Motor neuron (in vitro differentiated cells): ENCODE measurements at places on chromosomes 7 and 10. TPM values are rescaled to one million over a fixed set of nuclear protein-coding genes. Genes with fewer than 3 reads are reported as not detected.

LAMB4 gene
- total RNA-seq, result 0.68 and 1.1 TPM in 2 replicates

C7orf33 gene
- total RNA-seq, result not detected in 2 replicates

ZNF800 gene
- 26.7 and 29.5 TPM in 2 replicates for total RNA-seq

CCL24 gene
- total RNA-seq, result not detected in 2 replicates

UNC5B gene
- total RNA-seq, result 1.4 TPM in 2 replicates

PLPP4 gene
- total RNA-seq, result 0.38 and 1.1 TPM in 2 replicates

HHEX gene
- 0.38 and 1.5 TPM in 2 replicates for total RNA-seq

CLDN3 gene
- 0.21 TPM in 1 of 2 replicates, not detected in the other for total RNA-seq

DNA sequence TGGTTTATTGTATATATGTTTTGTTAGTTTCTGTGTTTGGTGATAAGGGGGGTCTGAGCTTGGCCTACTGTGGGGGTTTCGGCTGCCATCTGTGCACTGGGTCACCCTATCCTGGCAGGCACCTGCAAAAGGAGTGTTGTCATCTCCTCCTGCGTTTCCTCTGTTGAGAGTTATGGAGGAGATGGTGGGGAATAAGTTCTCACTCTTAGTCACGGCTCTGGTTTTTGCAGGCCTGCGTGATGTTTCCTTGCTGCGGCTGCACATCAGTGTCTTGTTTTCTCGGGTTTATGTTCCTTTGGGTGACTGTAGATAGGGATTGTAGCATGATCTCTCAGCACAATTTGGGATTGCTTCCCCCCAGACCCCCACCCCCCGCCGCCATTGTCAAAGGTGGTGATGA lies 36.8 kb downstream of the CCM2 start:
- ATAC-seq, result no peak

GRCh38 chr10:121886997-121887622 lies 40.7 kb downstream of the ATE1 start:
- peak; percentile 85 for ATAC-seq

DNA sequence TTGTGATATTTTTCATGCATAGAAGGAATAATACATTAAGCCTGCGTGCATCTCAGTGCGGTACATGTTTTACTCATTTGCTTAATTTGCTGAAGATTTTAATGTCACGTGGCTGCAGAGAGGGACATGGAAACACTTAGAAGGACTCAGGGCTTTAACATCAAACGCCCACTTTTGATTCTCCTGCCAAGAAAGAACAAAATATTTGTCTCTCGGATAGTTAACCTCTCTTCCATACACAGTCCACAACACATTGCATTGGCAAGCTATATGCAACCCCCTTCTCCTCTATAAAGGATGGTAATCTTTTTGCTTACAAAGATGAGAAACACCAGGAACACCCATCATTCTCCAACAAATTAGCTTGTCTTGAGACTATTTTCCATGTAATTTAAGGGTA lies 148.0 kb upstream of the NRP1 start:
- no peak for ATAC-seq

DNA sequence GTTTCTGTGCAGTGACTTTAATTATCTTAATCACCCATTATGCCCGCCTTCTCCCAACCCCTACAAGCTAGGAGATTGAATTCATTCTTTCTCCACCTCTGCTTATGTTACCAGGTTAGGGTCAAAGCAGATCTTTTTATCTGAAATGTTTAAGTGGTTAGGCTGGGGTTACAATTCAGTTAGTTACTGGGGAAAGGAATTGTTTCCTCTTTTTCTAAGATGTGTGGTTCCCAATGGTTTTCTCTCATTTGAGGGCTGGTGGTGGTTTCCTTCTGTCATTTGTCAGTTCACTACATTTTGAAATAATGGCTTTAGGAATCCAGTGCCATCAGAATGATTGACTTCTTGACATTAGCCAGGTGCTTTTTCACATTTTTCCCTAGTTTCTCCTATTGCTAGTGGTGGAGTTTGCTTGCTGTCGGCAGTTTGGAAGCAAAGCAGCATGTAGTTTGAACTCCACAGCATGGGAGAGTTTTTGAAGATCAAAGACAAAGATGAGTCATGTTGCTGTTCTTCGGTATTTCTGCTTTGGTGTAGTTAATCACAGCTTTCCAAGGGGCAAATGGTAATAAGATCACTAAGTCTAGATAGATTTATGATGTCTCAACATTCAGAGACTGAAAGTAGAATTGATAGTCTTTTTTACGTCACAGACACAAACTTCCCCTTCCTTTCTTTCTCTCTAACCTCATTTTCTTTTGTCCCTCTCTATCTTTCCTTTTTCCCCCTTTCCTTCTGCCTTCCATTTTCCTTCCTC lies 168.2 kb downstream of the SND1 start:
- peak; percentile 27 for ATAC-seq

- ATAC-seq, result peak; percentile 81
These were observed 495.2 kb downstream of the GLRX3 start for GRCh38 chr10:130631142-130632096.

DNA sequence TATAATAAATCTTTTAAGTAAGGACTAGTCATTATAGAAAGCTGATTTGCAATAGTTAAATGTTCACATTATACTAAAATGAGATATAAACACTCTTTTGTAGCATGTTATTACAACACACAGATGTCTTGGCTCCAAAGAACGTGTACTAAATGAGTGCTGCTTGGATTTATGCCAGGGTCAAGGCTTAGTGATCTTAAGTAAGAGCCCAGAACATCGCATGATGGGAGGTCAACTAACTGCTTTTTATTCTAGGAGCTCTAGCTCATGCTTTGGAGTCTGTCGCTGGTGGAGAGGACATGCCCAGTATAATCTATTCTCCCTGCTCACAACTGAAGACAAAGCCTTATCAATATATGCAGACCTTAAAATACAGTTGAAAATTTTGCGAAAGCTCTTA lies 315.1 kb downstream of the BBS9 start:
- no peak for ATAC-seq

- ATAC-seq, result peak; percentile 82
These were observed 8.4 kb upstream of the LYZL2 start for GRCh38 chr10:30637881-30638467.

- ATAC-seq, result no peak
These were observed 209.2 kb downstream of the SNX10 start for GRCh38 chr7:26500749-26501352.

GRCh38 chr10:117997673-117998072 lies 49.1 kb downstream of the RAB11FIP2 start:
- no peak for ATAC-seq

- no peak for ATAC-seq
These were observed 57.3 kb downstream of the INPP5F start for GRCh38 chr10:119782981-119783664.

DNA sequence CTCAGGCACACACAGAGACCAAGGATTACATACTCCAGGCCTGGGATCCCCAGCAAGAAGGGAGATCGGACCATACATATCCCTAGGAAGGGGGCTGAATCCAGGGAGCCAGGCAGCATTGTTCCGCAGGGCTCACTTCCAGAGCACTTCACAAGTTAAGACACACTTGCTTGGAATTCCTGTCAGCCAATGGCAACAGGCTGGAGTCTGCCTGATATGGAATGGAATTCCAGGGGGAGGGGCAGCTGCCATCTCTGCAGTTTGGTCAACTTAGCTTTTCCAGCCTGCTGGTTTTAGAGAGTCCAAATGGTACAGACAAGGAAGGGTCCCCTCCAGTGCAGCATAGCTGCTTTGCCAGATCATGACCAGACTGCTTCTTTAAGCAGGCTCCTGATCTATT lies 290.0 kb upstream of the GLI3 start:
- ATAC-seq, result no peak

GRCh38 chr7:22725585-22725984 lies 1.4 kb upstream of the IL6 start:
- ATAC-seq, result no peak

DNA sequence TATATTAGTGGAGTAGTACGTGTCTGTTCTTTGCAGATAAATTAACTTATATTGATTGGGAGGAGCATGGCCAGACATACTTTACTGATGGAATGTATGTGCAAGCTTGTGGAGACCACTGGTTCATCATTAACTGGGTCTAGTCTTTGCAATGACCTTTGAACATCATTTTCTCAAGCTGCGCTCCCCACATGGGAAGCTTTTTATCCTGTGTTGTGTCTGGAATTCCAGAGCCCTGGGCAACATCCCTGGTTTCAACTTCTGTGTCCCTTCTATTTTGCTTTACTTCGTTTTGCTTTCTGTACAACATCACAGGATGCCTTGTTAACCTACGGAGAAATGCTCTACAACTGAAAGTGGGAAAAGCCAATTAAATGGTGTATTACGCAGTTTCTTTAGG lies 38.3 kb downstream of the MACROH2A2 start:
- no peak for ATAC-seq

DNA sequence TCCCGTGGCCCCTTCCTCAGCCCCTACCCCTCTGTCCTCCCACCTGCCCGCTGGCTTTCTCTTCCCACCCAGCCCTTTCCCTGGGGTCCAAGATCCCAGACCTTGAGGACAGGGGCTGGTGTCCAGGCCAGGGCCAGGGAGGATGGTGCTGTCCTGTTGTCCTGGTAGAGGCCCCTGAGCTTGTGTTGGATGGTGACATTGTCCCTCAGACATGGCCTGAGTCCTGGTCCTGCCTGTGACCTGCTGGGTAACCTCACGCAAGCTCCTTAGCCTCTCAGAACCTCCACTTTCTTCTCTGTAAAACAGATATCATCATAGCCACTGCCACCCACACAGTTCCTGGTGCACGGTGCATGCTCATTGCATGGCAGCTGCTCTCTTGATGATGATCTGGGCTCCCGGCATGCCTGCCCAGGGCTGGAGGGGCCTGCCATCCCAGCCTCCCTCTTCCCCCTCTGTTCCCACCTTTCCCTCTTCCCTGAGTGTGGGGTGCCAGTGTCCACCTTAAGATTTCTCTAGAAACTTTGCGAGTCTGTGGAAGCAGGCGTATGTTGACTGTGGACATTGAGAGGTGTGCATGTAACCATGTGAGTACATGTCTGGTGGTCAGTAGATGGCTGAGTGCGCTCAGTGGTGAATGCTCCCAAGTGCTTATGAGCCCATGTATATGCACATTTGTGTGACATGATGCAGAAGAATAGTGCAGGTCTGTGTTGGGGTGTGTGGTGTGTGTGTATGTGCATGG lies 60.4 kb downstream of the NEURL1 start:
- no peak for ATAC-seq

- ATAC-seq, result no peak
These were observed 387.5 kb downstream of the CCSER2 start for GRCh38 chr10:84715911-84716310.

- no peak for ATAC-seq
These were observed 40.9 kb downstream of the MTURN start for GRCh38 chr7:30175636-30176147.

- no peak for ATAC-seq
These were observed 142.0 kb downstream of the LCOR start for GRCh38 chr10:96973809-96974747.

- ATAC-seq, result no peak
These were observed 38.8 kb downstream of the TBXAS1 start for GRCh38 chr7:139867847-139868246.

DNA sequence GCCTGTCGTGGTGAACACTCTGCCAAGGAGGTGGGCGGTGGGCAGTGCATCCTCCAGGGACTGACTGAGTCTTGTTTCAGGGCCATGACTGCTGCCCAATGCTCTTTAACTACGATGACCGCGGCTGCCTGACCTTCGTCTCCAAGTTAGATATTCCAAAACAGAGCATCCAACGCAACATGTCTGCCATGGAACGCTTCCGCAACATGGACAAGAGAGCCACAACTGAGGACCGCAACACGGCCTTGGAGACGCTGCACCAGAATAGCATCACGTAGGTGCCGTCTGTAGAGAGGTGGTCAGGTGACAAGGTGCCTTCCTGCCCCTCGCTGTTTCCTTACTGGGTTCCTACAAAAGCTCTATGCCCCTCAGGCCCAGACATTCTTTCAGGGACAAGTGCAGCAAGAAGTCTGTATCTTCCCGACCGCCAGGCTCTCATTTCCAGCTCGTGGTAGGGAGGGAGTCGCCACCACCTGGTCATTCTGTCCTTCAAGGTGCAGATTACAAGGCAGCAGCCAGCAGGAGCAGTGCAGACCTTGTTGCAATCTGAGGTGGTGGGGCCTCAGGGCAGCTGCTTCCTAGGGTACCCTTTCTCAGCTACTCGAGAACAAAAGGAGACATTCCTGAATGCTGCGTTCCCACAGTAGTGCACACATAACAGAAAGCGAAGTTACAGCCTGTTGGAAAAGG lies 14.9 kb upstream of the ARPC1B start:
- ATAC-seq, result no peak

- no peak for ATAC-seq
These were observed 48.2 kb downstream of the COL26A1 start for GRCh38 chr7:101410743-101411507.

- ATAC-seq, result no peak
These were observed 88.8 kb downstream of the NRBF2 start for GRCh38 chr10:63221950-63222349.

GRCh38 chr10:29205787-29206186 lies 83.1 kb upstream of the LYZL1 start:
- no peak for ATAC-seq

GRCh38 chr7:112414855-112415490 lies 35.3 kb upstream of the IFRD1 start:
- ATAC-seq, result no peak
